Right ventricle myocardium inferior (tissue), 1 donor: ENCODE measurements at places on chromosomes 16 and 17.

GRCh38 chr16:86080131-86080875, 181.3 kb downstream of the IRF8 start:
- DNase-seq, result no peak

- peak; percentile 81 for DNase-seq
Measured at GRCh38 chr17:31582151-31582907, 190.9 kb downstream of the RAB11FIP4 start.

- DNase-seq, result no peak
Measured at GRCh38 chr16:12893050-12893750, 8.2 kb upstream of the SHISA9 start.

- no peak for DNase-seq
Measured at GRCh38 chr17:65102788-65103187, 34.4 kb upstream of the RGS9 start.

GRCh38 chr16:9422762-9423513, 331.5 kb downstream of the HAPSTR1 start:
- no peak for DNase-seq

GRCh38 chr17:6135996-6136395, 65.8 kb downstream of the WSCD1 start:
- no peak for DNase-seq

DNA sequence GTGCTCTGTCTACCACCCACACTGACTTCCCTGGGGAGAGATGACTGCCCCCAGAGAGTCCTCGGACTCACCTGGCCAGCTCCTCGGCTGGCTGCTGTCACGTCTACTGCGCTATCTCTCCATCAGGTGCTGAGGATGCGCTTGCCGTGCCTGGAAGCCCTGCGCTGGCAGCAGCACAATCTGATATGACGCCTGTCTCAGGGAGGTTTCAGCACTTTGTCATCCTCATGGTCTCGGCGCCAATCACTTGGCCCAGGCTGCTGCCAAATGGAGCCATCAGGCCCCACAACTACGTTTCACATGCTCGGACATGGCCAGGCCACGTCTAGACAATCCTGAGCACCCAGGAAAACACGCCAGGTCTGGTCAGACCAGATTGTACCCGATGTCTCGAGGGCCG, 46.7 kb downstream of the FOXL1 start:
- no peak for DNase-seq

GRCh38 chr16:25575363-25575762, 116.4 kb upstream of the HS3ST4 start:
- DNase-seq, result no peak

DNA sequence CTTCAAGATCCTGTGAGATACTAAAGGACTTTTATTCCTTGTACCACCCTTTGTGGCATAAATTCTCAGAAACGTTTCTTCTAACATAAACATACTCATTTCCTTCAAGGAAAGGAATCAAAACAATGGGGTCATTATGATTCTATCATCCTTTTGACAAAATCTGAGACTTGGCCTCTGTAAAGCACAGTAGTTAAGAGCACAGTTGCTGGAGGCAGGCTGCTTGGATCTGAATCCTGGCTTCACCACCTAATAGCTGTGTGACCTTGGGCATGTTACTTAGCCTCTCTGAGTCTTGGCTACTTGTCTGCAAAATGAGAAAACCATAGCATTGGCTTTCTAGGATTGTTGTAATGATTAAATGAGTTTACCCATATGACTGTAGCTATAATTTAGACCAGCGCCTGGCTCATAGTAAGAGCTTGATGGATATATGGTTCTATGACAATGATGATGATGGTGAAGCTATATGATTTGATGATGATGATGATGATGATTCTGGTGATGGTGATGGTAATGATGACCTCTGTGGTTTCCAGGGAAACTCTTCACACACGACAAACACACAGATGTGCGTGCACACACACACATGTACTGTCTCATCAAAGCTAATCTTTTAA, 6.1 kb upstream of the KRT31 start:
- DNase-seq, result no peak

- no peak for DNase-seq
Measured at GRCh38 chr17:13531721-13532120, 70.0 kb downstream of the HS3ST3A1 start.

DNA sequence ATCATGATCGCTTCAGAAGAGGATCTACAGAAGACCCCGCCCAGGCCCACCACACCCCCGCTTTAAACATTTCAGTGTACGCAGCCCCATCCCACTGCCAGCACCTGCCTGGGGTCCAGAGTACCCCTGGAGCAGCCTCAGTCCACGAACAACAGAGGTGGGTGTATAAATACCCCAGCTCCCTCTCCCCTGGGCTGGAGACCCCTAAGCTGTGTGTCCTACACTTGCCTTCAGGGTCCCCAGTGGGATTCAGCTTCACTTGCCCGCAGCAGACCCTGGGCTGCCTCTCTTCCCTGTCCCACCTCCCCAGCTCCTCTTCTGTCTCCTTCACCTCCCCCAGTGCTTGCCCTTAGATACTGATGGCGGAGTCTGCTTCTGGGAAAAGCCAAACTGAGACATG, 105.7 kb downstream of the RBFOX3 start:
- DNase-seq, result no peak

DNA sequence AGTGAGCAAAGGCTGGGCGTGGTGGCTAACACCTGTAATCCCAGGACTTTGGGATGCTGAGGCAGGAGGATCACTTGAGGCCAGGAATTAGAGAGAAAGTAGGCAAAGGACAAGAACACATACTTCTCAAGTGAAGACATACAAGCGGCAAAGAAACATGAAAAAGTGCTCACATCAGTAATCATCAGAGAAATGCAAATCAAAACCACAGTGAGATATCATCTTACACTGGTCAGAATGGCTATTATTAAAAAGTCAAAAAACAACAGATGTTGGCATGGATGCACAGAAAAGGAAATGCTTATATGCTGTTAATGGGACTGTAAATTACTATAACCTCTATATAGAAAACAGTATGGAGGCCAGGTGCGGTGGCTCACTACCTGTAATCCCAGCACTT, 12.2 kb upstream of the SLX4 start:
- DNase-seq, result no peak

DNA sequence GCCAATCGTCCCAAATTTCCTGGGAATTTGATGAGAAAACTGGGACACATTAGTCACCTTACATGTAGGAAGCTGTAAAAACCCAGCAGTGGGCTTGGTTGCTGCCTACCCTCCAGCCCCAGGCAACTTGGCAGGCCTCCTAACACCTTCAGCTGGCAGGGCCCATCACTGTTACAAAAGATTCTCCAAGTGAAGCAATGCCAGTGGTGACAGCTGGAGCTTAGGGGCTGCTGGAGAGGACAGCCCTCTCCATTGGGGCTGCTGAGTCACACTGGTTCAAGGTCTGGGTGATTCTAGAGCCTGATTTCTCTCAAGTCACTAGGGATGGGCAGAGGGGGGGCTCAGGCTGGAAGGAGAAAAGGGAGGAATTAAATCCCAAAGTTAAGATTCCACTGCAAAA, 180.6 kb downstream of the COPRS start:
- no peak for DNase-seq

DNA sequence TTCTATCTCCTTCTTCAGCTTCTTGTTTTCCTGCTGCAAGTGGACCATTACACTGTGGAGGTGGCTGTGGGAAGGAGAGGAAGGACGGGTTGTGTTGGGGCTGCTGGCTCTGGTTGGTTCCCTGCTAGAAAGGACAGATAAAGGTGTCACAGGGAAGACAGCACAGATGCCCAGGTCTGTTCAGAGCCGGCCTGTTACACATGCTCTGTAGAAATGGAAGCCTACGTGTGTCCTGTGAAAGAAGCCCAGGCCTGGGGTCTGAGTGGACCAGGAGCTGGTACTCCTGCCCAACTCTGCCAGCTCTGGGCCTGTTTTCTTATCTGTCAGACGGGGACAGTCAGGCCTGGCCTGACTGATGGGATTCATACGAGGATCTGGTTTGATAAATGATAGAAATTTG, 26.4 kb downstream of the DHX38 start:
- peak; percentile 18 for DNase-seq

DNA sequence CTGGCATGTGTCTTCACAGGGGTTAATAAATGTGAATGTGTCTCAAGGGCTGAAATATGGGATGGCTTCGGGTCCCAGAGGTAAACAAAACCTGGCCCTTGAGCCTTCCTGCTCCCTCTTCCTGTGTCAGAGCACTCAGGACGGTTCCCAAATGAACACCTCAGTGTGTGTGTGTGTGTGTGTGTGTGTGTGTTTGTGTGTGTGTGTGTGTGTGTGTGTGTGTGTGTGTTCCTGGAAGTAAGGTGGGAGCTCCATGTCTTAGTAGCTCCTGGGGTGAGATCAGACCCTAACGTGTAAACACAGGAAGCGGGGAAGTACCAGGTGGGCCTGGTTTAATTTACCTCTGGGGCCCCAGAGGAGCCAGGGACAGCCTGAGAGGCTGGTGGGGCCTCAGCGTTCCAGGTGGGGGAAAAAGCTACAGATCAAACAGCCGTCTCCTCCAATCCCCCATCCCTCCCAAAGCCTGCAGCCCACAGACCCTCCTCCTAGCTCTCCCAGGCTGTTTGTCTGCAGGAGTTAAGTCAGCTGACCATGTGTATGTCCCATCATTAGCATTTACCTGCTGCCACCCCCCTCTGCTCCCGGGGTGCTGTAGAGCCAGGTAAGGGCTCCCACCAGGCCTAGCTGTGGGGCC, 6.1 kb downstream of the KIF19 start:
- DNase-seq, result no peak

GRCh38 chr16:21666772-21667171, 3.0 kb downstream of the OTOA start:
- no peak for DNase-seq

- peak; percentile 61 for DNase-seq
Measured at GRCh38 chr17:15659663-15660062, 24.4 kb downstream of the TRIM16 start.

DNA sequence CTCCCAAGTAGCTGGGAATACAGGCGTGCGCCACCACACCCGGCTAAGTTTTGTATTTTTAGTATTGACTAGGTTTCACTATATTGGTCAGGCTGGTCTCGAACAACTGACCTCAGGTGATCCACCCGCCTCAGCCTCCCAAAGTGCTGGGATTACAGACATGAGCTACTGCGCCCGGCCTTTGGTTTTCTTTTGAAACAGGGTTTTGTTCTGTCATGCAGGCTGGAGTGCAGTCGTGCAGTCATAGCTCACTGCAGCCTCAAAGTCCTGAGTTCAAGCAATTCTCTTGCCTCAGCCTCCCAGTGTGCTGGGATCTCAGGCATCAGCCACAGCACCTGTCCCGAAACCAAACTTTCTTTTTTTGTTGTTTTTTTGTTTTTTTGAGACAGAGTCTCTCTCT, 25.1 kb downstream of the PRR11 start:
- DNase-seq, result no peak

DNA sequence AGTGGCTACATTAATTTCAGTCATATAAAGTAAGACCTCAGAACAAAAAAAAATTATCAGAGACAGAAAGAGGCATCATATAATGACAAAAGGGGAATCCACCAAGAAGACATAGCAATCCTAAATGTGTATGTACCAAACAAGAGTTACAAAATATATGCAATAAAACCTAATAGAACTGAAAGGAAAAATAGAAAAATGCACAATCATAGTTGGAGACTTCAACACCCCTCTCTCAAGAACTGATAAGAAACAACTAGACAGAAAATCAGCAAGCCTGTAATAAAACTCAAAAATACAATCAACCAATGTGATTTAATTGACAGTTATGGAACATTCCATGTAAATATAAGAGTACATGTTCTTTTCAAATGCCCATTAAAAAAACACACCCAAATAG, 61.3 kb upstream of the C16orf82 start:
- no peak for DNase-seq

- DNase-seq, result peak; percentile 86
Measured at GRCh38 chr16:1413684-1414531, 596 bp downstream of the UNKL start.

DNA sequence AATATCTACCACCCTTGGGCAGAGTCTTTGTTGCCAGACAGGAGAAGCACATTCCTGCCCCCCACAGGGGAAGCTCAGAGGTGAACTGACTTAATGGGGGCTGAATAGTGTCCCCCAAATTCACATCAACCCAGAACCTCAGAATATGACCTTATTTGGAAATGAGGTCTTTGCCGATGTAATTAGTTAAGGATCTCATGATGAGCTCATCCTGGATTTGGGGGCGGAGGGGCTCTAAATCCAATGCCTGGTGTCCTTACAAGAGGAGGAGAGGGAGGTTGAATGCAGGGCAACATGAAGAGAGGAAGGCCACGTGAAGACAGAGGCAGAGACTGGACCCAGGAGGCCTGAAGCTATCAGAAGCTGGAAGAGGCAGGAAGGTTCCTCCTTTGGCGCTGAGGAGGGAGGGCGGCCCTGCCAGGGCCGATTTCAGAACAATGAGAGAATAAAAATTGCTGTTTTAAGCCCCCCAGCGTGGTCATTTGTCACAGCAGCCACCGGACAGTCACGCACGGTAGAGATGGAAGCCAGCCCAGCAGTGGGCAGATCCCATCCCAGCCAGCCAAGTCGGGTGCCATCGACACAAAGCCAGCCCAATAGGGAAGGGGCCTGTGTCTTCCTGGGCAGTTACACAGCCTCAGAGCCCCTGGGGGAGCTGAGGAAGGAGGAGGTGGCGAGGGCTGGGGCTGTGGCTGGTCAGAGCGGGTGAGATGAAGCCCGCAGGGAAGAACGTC, 21.3 kb downstream of the C16orf74 start:
- no peak for DNase-seq

DNA sequence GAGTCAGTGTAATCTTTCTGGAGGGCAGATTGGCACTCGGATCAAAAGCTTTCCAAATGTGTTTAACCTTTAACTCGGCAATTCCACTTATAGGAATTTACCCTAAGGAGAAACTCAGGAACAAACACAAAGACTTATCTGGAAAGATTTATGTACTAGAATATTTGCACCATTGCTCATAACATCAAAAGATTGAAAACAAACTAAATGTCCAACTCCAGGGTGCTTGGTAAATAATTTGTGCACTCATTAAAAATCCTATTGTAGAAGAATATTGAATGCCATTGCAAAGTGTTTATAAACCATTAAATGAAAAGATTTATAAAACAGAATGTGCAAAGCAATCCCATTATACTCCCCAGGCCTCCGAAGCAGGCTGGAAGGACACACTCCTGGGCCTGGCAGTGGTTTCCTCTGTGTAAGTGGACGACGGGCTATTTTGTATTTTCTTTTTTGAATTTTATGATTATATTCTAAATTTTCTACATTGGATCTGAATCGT, 18.7 kb upstream of the RBFOX3 start:
- DNase-seq, result no peak

DNA sequence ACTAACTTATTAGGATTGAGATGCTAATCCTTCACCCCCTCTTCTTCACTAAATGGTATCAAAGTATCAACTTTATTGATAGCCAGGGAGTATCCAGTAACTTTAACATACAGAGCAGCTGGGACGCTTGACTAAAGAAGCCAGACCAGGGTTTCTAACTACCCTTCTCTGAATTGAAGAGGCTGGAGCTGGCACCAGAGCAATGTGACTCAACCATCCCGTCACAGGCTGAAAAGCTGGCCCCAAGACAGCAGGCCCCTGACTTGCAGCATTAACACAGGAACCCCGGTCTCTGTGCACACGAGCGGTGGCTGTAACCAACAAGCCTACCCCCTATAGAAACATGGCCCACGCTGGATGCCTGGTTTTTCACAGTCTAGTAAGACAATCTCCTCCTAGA, 59.8 kb downstream of the ANKFN1 start:
- no peak for DNase-seq

DNA sequence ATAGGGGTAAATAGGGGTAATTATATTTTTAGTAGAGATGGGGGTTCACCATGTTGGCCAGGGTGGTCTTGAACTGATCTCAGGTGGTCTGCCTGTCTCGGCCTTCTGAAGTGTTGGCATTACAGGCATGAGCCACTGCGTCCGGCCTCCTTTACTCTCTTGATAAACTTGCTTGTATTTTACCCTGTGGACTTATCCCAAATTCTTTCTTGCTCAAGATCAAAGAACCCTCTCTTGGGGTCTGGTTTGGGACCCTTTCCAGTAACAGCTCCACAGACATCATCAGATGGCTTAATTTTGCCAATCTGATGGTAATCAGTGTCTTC, 5.6 kb upstream of the C1QTNF1 start:
- DNase-seq, result no peak
